GM12892 (cell line): ENCODE measurements at places on chromosomes 7 and 10.

DNA sequence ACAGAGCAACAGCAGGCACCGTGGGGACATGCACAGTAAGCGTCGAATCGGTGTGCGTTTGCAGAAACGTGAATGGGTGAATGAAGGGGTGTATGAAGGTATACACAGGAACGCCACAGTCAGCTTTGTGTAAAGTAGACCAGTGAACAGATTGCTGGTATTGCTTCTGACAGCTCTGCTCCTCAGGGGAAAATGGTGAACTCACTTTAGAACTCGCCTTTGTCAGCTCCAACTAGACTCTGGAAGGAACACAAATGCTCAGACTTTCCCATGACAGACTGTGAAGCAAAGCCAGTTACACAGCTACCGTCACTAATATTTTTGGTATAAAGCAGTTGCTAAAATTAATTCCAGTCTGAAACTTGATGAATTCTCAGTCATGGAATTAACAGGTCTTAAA lies 78.9 kb downstream of the CUX1 start:
- DNase-seq = no peak

DNA sequence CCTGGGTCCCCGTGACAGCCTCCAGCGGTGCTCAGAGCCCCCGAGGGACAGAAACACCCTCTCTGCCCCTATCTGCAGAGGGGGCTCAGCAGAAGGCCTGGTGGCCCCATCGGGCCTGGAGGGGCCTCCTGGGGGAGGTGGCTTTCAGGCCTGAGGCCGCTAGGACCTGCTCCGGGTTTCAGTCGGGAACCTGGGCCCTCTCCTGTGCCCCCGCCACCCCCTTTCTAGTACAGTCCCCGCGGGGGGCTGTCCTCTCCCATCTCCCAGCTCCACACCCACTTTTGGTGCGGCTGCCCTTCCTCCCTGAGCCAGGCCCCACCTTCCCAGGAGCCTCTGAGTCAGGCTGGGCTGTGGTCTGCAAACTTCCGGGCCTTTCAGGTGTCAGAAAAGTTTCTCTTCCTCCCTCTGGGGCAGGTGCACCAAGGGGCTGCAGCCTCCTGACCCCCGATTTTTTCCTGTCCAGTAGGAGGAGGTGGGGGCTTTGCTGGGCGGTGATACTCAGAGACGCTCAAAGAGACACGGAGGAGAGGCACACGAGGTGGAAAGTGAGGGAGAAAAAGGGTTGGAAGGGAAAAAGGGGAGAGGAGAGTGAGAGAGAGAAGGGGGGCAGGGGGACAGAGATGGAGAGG lies 692 bp downstream of the CARD11 start:
- DNase-seq = peak; percentile 75

DNA sequence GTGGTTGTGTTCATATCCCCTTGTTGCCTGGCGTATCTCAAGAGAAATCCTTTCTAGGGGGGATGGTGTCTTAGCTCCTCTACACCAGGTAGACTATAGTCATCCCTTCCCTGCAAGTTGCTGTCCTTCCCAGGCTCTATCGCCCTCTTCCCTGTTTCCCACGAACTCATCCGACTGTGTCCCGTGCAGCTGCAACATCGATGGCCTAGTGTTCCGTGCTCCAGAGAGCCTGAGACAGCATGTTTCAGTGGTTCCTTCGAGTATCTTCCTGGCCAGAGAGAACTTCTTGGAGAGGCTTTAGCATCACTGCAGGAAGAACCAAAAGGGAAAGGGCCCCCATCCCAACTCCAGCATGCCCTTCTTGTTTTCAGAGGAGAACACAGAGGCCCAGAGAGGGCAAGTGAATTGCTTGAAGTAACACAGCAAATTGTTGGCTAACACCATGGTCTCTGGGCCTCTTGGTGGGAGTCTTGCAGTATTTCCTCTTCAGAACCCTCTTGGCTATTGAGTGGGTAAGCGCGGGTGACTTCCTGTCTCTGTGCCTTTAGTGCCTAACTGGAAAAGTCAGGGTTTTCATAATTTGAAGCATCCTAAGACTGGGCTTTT lies 162.9 kb downstream of the RGS10 start:
- no peak for DNase-seq

DNA sequence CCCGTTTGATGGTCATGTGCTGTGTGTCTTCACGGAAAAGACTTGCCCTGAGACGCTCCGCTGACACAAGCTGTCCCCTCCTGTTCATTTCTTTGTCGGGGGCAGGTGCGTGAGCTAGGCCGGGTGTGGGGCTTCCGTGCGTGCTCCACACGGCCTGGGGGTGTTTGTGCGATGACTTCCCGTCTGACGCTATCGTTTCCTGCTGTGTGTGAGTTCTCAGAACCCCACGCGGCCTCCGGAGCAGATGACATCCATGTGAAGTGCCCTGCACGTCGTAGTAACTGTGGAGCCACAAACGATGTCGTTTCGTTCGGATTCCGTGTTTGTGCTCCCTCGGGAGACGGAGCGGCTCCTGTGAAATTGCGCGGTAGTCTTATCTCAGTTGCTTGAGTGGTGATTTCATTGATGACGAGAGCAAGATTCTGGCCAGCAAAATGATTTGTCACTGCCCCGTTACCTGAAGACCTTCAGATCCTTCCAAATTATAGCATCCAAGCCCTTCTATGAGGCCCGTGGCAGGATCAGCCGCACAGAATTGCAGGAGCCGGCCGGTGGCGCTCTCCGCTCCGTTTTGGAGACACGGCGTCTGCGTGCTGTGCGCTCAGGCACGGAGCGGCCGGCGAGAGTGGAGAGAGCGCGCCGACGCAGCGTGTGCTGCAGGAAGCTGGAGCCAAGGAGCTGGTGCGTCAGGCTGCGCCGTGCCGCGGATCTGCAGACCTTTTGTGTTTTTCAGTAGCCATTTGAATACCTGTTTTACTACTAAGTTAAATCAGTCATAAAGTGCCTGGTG lies 94.9 kb downstream of the NKX6-2 start:
- no peak for DNase-seq

GRCh38 chr7:135584362-135585353 lies 26.9 kb downstream of the NUP205 start:
- no peak for DNase-seq

DNA sequence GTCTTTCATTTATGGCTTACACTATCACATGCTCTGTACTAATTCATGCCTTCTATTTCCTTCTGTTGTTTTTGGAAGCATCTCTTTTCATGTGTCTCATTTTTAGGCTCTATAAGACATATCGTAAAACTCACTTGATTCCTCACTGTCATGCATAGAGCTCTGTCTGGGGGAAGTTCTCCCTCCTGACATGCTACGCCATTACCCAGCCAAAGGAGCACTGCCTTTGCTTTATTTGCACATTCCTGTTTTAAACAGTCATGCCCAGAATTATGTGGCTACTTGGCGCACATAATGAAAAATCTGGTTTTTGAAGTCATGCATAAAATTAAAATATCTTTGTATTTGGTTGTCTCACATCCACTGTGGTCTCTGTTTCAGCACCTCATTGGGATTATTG lies 17.6 kb upstream of the AKR1C3 start:
- DNase-seq = no peak

- DNase-seq = no peak
Measured at GRCh38 chr7:134453518-134453917, 5.4 kb downstream of the AKR1B1 start.

- no peak for DNase-seq
Measured at GRCh38 chr10:104232613-104233102, 494 bp upstream of the CFAP43 start.
